T-cell (primary cell): ENCODE measurements at places on chromosomes 4 and X.

GRCh38 chr4:73844806-73845205, 8.3 kb upstream of the PF4V1 start:
- no peaks in the 10 kb centered on the region for H3K36me3 ChIP-seq
- no peak for DNase-seq
- no peak overlapping the region for H3K27ac ChIP-seq
- H3K4me1 ChIP-seq, result no peaks in the 10 kb centered on the region
- H3K27me3 ChIP-seq, result no peaks in the 10 kb centered on the region
- H3K4me3 ChIP-seq, result no peak overlapping the region

DNA sequence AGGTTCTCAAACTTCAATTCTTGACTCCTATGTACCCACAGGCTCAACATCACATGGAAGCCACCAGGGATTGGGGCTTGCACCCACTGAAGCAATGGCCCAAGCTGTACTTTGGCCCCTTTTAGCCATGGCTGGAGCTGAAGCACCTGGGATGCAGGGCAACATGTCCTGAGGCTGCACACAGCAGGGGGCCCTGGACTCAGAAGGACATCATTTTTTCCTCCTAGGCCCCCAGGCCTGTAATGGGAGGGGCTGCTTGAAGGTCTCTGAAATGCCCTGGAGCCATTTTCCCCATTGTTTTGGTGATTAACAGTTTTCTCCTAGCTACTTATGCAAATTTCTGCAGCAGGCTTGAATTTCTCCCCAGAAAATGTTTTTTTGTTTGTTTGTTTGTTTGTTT, 465.1 kb upstream of the PCDH10 start:
- no peaks in the 10 kb centered on the region for H3K36me3 ChIP-seq
- H3K27me3 ChIP-seq, result no peaks in the 10 kb centered on the region
- H3K4me1 ChIP-seq, result no peaks in the 10 kb centered on the region

DNA sequence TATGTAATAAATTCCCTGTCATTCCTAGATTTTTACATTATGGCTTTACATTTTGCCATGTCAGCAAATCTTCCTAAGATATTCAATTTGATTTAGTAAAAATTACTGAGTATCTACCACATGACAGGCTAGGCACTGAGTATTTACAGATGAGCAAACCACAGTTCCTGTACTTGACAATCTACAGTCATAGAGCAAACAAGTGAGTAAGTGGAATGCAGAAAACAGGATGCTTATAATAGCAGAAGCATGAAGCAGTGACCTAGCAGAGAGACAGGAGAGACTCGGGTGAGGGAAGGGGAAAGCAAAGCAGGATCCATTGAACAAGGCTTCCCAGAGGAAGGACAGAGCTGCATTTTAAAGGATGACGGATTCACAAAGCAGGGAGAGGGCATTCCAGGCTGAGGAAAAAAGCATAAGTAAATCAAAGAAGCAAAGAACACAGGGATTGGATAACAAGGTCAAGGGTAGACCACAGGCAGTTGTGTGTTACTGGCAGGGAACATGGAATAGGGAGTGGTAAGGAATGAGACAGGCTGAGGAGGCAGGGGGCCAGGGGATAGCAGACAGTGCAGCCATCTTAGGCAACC, 124.7 kb upstream of the C1QTNF7 start:
- DNase-seq, result no peak
- H3K27ac ChIP-seq, result no peak overlapping the region
- no peaks in the 10 kb centered on the region for H3K4me1 ChIP-seq
- H3K36me3 ChIP-seq, result no peaks in the 10 kb centered on the region
- no peaks in the 10 kb centered on the region for H3K27me3 ChIP-seq

DNA sequence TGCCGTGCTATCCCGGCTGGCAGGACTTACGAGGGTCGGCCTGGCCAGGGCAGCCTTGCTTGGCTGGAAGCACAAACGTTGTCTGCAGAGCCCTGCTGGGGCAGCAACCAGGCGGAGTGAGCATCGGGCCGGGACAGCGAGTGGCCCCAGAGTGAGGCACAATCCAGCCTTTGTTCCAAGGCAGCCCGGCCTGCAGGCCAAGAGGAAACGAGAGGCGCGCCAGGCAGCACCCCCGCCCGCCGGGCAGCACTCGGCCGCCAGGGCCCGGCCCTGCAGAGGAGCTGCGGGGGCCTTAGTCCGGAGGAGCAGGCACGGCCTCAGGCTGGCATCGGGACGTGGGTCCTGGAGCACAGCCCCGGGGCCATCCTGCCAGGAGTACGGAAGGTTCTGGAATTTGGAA, 24.1 kb downstream of the FGFRL1 start:
- no peaks in the 10 kb centered on the region for H3K4me1 ChIP-seq
- no peaks in the 10 kb centered on the region for H3K27me3 ChIP-seq
- H3K27ac ChIP-seq, result no peak overlapping the region
- no peak overlapping the region for H3K4me3 ChIP-seq

DNA sequence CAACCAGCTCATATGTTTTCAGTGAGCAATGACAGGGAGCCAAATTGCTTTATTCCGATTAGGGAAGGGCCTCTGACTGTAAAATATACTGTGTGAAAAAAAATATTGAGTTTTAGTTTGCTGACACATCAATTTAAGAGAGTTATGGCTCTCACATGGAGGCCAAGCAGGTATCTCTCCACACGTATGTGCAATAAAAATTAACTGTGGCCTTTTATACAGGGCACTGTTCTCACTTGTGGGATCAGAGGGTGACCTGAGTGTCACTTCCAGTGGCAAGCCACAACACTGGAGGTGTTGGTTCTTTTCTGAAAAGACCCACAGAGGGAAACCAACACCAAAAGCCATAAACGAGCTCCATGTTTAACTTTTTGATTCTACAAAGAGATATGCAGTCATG, 462.8 kb downstream of the MID1IP1 start:
- DNase-seq, result no peak
- no peak overlapping the region for H3K27ac ChIP-seq
- H3K4me1 ChIP-seq, result no peaks in the 10 kb centered on the region
- no peaks in the 10 kb centered on the region for H3K36me3 ChIP-seq
- H3K27me3 ChIP-seq, result no peaks in the 10 kb centered on the region
- H3K4me3 ChIP-seq, result no peak overlapping the region

- H3K36me3 ChIP-seq, result no peaks in the 10 kb centered on the region
- no peak for DNase-seq
- H3K4me1 ChIP-seq, result peaks cover 13% of the 10 kb centered on the region
- no peak overlapping the region for H3K4me3 ChIP-seq
Observed at GRCh38 chr4:20698382-20698781, 1.9 kb upstream of the PACRGL start.

DNA sequence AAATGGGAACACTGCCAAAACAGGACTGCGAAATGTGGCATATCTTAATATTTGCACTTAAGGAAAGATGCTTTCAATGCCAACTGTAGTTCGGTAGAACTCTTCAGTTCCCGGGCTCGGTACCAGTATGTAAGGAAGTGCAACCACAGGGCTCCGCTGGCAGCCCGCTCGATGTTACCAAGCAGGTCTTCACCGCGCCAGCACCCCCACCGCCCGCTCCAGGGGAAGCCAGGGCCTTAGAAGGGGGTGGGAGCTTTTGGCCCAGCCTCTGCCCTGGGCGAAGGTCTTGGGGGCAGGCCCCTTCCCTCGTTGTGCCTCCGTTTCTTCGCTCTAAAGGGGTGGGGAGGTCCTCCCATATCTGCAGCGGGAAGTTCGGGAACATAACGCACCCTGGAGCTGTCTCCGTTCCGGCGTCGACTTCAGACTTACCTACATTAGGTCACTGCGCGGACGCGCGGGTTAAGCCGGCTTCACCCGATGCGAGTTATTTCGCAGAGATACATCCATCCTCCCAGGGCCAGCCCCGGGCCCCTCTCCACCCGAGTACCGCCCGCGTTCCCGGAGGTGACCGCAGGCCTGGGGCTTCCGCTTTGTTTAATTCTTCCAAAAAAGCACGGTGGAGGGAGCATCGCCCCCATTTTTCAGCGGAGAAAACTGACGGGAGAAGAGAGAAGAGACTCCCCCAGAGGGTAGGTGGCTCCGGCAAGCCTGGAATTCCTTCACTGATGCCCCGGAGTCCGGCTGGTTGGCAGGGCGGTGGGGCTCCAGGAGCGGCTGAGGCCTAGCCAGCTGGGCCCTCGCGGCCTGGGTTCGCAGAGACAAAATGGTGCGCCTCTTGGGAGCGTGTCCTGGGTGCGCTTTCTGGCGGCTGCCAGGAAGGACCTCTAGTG, 1.0 kb upstream of the HMX1 start:
- H3K27me3 ChIP-seq, result peaks cover 17% of the 10 kb centered on the region
- DNase-seq, result no peak
- H3K4me3 ChIP-seq, result no peak overlapping the region
- no peaks in the 10 kb centered on the region for H3K36me3 ChIP-seq
- H3K27ac ChIP-seq, result no peak overlapping the region

GRCh38 chr4:154124539-154125255, 335.8 kb upstream of the SFRP2 start:
- H3K36me3 ChIP-seq, result no peaks in the 10 kb centered on the region
- no peak overlapping the region for H3K4me3 ChIP-seq
- H3K27ac ChIP-seq, result no peak overlapping the region
- no peak for DNase-seq
- H3K4me1 ChIP-seq, result no peaks in the 10 kb centered on the region

DNA sequence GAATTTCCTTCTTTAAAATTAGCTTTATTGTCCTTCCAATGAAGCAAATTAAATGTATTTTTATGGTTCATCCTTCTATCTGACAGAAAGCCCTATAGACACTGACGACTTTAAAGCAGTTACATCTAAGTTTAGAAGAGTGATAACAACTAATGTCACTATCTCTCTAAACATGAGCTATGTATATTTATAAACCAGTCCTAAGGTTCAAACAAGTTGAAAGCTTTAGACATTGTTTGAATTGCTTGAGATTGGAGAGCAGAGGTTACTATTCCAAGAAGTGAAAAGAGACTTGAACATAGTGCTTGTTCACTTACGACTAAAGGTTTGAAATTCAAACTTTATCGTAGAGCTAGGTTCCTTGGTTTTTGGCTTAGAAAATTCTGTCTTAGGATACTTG, 30.2 kb upstream of the EIF1AX start:
- DNase-seq, result no peak

GRCh38 chr4:77178560-77178959, 21.6 kb downstream of the CCNG2 start:
- H3K4me3 ChIP-seq, result no peak overlapping the region
- no peaks in the 10 kb centered on the region for H3K36me3 ChIP-seq
- no peak for DNase-seq
- no peaks in the 10 kb centered on the region for H3K27me3 ChIP-seq
- H3K4me1 ChIP-seq, result no peaks in the 10 kb centered on the region

DNA sequence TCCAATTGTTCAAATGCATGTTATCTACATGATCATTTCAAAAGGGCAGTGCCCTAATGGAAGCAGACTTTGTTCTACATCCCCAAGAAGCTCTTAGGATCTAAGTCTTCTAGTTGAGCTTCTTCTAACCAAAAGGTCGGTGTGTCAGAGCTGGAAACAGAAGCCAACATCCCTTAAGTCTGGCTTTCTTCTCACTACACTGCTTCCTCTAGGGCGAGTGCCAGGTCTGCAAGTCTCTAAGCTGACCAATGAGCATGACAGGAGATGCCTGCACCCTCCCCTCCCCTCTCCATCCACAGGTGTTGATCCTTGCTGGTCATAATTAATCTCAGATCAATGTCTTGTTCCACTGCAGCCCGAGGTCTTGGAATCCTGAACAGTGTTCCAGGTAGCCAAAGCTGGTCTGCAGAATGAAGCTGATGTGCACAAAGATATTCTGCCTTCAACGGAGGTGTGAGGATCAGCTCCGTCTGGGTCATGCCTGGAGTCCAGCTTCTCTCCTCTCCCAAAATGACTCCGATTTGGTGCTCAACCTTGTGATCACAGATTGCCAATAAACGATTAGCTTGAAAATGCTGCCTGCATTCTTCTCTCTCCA, 44.1 kb downstream of the WDR1 start:
- peaks cover 69% of the 10 kb centered on the region for H3K36me3 ChIP-seq
- H3K27ac ChIP-seq, result no peak overlapping the region
- H3K27me3 ChIP-seq, result no peaks in the 10 kb centered on the region
- H3K4me3 ChIP-seq, result no peak overlapping the region
- no peaks in the 10 kb centered on the region for H3K4me1 ChIP-seq

DNA sequence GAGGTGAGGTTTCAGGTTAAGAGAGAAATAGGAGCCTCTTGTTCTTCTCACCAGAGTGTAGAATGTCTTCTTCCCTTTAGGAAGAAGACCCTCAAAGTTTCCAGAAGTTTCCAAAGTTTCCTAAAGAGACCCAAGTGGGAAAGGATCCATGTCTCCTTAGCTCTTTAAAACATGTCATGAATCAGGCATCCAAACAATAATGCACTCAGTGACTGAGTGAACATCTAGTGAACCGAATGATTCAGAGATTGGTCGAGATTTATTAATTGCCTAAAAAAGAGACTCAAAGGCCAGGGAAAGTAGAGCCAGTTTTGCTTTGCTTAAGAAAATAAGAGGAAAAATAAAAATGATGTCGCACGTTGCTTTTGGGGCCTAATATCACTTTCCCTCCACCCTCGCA, 29.4 kb downstream of the FGF5 start:
- H3K27me3 ChIP-seq, result no peaks in the 10 kb centered on the region
- DNase-seq, result no peak
- no peaks in the 10 kb centered on the region for H3K36me3 ChIP-seq
- no peak overlapping the region for H3K27ac ChIP-seq

DNA sequence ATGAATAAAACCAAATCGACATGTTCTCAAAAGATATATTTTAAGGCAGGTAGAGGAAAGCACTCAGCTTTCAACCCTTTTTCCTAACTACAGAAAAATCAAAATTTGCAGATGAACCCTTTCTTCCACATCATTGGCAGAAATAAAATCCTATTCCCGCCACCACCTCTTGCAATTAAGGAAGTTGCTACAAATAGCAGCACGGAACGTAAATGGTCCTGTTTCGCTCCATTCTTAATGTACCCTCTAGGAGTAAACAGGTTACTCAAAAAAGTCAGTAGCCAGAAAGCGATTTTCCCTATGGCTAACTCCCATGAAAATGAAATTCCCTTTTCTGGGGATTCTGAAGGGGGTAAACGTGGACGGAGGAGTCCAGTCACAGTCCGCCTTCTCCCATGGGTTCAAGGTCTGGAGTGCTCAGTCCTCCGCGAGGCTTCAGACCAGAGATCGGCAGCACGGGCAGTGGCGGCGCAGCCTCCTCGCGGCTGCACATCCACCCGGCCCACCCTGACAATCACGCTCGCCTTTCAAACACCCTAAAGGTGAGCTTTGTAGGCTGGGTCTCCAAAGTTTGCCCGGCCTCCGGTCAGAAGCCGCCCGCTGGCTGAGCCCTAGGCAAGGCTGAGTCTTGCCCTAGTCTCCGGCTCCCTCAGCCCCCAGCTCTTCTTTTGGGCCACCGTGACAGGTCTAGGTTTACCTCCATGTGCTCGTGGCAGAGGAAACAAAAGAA, 1.8 kb downstream of the ATP11C start:
- no peaks in the 10 kb centered on the region for H3K36me3 ChIP-seq
- no peak overlapping the region for H3K27ac ChIP-seq
- peaks cover 3% of the 10 kb centered on the region for H3K4me1 ChIP-seq
- no peaks in the 10 kb centered on the region for H3K27me3 ChIP-seq

GRCh38 chr4:128225148-128225547, 62.5 kb downstream of the PGRMC2 start:
- no peaks in the 10 kb centered on the region for H3K4me1 ChIP-seq
- no peaks in the 10 kb centered on the region for H3K27me3 ChIP-seq
- H3K4me3 ChIP-seq, result no peak overlapping the region
- H3K36me3 ChIP-seq, result no peaks in the 10 kb centered on the region
